ENCODE measurements at places on chromosomes 12 and 14.
A peak's percentile ranks its signal among the peaks of the same experiment; 100 is the strongest.

DNA sequence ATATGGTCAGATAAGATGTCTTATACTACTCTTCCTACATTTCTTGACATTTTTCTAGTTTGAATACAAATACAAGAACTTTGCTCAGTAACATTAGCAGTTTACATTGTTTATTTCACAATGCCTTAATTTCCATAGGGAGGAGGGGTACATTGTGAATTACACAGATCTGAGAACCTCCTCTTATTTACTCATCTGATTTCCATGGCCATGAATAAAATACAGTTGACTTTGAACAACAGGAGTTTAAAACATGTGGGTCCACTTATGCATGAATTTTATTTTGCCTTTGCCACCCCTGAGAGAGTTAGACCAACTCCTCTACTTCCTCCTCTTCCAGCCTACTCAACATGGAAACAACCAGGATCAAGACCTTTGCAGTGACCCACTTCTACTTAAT lies 67.7 kb downstream of the MGST1 start:
- no peak for DNase-seq

GRCh38 chr12:48882972-48883304 lies 17.3 kb upstream of the RND1 start:
- no peak for DNase-seq

- DNase-seq, result no peak
Observed at GRCh38 chr14:52610187-52610586, 57.6 kb downstream of the GPR137C start.

- DNase-seq, result no peak
Observed at GRCh38 chr12:120905856-120906384, 1.8 kb upstream of the SPPL3 start.

GRCh38 chr12:11693067-11693466 lies 43.6 kb downstream of the ETV6 start:
- DNase-seq, result no peak

GRCh38 chr14:102126807-102127455 lies 12.8 kb upstream of the WDR20 start:
- no peak for DNase-seq

DNA sequence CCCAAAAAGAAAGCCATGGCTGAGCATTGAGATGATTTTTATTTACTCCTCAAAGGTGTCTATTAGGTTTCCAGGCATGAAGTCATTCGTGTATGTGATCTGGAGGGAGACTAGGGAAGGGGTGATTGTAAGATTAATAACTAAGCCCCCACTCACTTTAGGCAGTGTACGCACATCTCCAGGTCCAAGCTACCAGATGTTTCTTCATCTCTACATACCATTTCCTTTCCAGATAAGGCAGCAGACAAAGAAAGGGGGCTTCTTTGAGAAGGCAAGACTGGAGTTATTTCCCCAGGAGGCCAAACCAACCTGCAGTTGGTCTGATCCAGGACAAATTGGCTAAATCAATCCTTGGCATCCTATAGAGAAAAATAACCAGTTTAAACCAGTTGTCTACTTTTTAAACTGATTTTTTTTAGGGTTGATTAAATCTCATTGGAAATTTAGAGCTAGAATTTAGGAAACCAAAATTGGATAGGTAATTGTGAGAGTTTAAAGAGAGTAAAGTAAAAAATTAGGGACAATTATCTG lies 3.9 kb downstream of the HOXC13 start:
- DNase-seq, result no peak

- DNase-seq, result no peak
Observed at GRCh38 chr12:55933799-55934742, 3.1 kb downstream of the DGKA start.

GRCh38 chr14:102633906-102634595 lies 41.6 kb downstream of the RCOR1 start:
- no peak for DNase-seq

DNA sequence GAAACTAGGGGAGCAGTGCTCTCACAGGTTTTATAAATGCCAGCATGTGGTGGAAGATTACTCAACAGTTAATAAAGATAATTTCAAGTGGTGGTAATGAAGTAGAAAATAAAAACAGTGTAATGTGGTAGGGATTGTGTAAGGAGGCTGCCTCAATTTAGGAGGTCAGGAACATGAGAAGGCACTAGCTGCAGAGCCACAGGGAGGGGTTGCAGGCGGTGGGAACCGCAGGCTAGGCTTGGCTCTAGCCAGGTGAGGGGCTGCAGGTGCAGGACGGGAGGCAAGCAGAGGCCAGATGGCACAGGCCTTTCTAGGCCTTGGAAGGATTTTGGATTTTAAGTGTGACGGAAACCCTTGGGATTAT lies 768 bp downstream of the METTL25 start:
- DNase-seq, result no peak

DNA sequence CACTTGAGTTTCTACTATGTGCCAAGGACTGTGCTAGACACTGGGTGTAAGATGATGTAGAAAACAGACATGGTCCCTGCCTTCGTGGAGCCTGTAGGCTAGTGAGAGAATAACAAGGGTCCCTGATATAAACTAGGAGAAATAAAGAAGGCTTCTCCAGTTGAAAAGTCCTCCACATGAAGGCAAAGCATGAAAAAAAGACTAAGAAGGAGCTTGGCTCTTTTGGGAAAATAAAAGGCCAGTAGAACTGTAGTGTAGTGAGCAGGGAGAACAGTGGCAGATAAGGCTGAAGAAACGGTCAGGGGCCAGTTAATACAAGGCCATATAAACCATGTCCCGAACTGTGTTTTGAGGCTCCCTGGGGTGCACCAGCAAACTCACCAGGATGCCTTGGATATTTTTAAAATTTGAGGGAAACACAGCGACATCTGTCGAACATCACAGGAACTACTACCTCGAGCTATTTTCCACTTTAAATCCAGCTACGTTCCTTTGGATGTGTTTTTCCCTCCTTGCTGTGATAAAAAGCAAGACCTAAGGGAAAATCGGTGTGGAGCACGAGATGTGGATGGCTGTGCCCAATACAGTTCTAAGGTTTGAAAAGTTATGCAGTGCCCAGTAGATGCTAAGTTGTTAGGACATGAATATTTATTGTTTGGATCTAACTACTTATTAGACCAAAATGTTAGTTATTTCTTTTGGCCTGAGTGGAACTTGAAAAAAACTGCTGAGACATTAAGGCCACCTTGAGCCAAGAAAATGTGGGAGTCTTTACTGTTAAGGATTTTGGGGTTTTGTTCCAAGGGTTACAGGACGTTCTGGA lies 8.5 kb upstream of the CFL2 start:
- peak; percentile 8 for DNase-seq

DNA sequence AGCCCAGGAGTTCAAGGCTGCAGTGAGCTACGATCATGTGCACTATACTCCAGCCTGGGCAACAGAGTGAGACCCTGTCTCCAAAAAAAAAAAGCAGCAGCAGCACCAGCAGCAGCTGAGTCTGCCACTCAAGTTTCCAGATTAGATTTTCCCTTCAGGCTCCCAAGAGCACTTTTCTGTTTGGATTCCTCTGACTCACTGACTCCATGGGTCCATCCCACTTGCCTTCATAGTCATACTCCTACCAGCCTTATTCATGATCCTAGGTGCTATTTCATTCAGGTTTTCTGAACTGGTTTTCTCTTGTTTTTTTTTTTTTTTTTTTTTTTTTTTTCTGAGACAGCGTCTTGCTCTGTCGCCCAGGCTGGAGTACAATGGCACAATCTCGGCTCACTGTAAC lies 6.8 kb upstream of the TWF1 start:
- DNase-seq, result no peak

- DNase-seq, result no peak
Observed at GRCh38 chr12:2483713-2484112, 311.1 kb upstream of the FKBP4 start.

GRCh38 chr12:118190266-118190665 lies 54.3 kb downstream of the PEBP1 start:
- DNase-seq, result no peak

- DNase-seq, result no peak
Observed at GRCh38 chr12:24378548-24379407, 429.3 kb upstream of the SOX5 start.

DNA sequence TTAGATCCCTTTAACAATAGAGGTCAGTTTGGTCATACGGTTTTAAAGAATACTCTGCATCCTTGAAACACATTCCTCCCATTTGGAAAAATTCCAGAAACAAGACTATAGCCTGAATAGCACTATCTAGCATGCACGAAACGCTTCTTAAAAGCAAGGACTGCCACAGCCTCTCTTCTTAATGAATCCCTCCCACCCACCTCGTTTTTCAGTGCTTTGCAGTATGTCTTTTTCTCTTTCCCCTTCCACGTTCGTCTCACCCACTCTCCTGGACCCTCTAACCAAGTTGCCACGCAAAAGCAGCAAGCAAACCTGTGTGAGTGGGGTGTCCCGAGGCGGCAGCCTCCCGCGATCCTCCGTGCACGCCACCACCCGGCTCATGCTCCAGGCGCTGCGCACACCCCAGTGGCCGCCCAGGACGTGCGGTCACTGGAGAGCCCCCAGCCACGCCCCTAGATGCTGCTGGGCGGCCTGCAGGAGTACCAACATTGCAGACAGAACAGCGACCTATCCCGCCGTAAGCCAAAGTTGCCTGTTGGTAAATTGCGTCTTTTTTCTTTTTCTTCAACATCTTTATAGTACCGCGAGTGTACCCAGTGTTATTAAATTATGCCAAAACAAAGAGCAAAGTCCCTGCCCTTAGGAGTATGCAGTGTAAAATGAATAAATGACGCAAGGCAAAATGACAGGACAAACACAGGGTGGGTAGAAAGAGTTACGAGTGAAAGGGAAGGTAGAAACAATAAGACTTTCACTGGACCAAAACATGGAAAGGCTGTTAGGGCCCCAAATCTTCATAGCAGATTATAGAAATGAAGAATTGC lies at the start of gene SLC38A4:
Gene SLC38A4, minus strand, starts transcription at position 407 of the 824 bp plus-strand sequence. CDS start 32,926 bp downstream, outside the sequence.
- no peak for DNase-seq

Measured in stimulated activated CD8-positive, alpha-beta memory T cell treated with anti-CD3 and anti-CD28 coated beads, Interleukin-15, amount 100 ng/mL, for 1 hour (primary cell).